Stimulated activated CD4-positive, alpha-beta T cell treated with anti-CD3 and anti-CD28 coated beads, Interleukin-4, amount 100 ng/mL, for 1 hour (primary cell): ENCODE measurements at places on chromosomes 11 and 22.

DNA sequence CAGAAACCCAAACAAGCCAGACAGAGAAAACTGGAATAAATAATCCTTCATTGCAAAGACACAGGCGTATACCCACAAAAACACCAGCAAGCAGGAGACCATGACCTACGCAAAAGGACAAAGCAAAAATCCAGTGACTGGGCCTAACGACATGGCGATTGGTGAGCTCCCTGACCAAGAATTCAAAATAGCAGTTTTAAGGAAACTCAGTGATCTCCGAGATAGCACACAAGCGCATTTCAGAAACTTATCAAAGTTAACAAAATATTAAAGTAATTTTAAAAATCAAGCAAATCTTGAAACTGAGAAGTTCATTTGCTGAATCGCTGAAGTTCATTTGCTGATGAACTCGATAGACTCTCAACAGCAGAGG is 27.6 kb downstream of the DBX1 start:
- DNase-seq, result no peak

GRCh38 chr22:39097098-39098020 is at the start of gene APOBEC3H:
APOBEC3H (plus strand) TSS chr22:39097244; CDS start chr22:39100279, 3,035 bp downstream.
- no peak for DNase-seq

GRCh38 chr11:116242006-116242405 is 530.8 kb downstream of the BUD13 start:
- DNase-seq, result no peak

- DNase-seq, result no peak
Observed at GRCh38 chr11:112874980-112875379, 86.2 kb upstream of the NCAM1 start.

DNA sequence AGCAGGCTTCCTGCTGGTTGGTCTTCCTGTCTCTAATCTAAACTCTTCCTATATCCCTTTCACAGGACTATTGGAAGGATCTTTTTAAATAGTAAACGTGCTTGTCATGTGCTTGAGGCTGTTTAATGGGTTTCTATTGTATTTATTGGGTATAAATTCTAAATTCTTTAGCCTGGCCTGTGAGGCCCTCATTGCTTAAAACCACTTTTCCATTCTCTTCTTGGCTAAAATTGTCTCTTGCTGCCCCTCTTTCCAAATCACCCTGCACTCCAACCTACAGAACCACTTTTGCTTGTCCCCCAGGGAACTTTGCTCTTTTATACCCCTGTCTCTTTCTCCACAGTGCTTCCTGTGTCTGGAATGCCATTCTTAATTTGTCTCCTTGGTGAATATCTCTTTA is 46.4 kb upstream of the MUC15 start:
- DNase-seq, result no peak

GRCh38 chr22:38489561-38490145 is 16.5 kb downstream of the DDX17 start:
- no peak for DNase-seq

DNA sequence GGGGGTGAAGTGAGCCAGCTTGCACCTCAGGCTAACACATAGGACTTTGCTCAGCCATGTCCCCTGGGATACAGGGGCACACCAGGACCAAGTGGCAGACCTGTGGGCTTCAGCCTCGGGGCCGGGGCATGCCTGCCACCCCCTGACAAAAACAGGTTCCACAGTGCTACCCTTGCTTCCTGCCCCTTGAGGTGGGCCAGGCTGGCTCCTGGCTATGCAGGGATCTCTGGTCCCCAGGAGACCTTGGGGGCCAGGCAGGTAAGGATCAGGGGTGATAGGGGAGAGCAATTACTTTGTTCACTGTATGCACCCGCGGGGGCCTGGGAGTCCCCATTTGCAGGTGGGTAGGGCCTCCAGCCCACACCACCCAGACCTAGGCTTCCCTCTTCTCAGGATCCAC is 2.4 kb upstream of the MYO7A start:
- no peak for DNase-seq

DNA sequence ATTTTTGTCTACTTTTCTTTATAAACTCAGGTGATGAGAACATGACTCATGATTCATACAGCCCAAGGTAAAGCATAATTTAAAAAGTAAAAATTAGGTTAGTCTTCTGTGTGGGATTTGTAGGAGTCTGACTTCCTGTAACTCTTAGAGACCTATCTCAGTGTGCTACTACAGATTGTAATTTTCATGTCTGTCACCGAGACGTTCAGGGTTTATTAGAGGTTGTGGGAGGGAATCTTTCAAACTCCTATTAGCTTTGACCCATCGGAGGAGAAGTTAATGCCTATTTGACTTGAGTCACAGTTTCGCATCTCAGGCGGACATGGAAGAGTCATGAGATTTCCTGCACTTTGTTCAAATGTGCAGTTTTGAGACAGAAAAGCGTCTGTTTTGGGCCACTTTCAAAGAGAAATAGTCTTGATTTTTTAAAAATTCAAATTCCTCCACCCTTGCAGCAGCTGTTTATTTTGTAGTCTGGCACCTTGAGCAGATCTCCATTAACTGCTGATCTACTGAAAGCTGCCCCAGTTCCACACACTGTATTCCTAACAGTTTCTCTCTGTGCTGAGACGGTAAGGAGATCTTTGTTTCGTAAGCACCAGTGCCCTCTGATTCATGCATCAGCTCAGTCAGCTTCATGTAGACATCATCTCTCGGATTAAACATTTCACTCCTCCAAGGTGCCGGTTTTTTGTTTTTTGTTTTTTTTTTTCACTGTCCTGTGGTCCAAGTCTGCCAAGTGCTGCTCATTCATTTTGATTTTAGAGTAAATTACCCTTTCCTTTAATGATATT is 24.3 kb downstream of the ALKBH3 start:
- DNase-seq, result no peak

DNA sequence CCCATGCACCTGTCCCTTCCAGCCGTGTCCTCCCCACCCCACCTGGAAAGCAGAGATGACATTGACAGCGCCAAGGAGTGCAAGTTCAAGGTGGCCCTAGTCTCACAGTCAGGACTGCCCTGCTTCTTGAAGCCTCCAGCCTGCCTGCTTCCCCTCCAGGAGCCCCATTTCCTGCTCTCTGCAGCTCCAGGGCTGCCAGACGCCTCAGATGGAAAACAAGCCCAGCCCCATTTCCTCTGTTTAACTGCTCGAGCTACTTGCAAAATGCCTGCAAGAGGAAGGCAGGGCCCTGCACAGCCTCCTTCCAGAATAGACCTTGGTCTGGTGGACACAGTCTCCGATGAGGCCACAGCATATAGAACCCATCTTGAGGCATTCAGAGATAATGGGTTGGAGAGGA is 5.0 kb upstream of the DGKZ start:
- DNase-seq, result no peak

GRCh38 chr11:104152941-104153505 is 10.9 kb downstream of the PDGFD start:
- no peak for DNase-seq

DNA sequence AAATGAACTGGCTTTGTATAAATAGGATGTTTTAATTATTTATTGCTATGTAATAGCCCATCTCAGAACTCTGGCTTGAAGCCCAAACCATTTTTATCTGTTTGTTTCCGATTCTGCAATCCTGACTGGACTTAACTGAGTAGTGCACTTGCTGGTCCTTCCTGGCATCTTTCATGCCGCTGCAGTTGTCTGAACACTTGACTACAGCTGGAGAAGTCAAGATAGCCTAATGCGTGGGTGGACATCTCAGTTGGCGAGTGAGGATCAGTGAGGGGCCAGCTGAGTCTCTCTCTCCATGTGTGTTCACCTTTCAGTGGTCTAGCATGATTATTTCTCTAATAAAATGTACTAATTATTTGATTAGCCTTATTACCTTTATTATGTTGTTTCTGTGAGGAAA is 105.8 kb downstream of the PRMT3 start:
- DNase-seq, result no peak

DNA sequence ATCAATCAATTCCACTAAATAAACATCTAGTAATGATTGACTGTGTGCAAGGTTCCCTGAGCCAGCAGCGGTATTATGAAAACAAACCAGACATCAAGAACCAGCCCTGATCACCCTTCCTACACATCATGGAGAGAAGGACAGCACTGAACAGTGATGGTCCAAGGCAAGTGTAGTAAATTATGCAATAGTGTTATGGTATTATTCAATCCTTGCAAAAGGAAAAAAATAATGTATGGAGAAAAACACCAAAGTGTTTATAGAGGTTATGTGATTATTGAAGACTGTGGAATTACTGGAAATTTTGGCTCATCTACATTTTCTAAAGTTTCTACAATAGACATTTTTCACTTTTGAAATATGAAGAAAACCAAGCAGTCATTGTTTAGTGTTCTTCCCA is 105.3 kb downstream of the RCN1 start:
- no peak for DNase-seq

- peak; percentile 8 for DNase-seq
Observed at GRCh38 chr22:34105461-34106062, 185.3 kb upstream of the LARGE1 start.

DNA sequence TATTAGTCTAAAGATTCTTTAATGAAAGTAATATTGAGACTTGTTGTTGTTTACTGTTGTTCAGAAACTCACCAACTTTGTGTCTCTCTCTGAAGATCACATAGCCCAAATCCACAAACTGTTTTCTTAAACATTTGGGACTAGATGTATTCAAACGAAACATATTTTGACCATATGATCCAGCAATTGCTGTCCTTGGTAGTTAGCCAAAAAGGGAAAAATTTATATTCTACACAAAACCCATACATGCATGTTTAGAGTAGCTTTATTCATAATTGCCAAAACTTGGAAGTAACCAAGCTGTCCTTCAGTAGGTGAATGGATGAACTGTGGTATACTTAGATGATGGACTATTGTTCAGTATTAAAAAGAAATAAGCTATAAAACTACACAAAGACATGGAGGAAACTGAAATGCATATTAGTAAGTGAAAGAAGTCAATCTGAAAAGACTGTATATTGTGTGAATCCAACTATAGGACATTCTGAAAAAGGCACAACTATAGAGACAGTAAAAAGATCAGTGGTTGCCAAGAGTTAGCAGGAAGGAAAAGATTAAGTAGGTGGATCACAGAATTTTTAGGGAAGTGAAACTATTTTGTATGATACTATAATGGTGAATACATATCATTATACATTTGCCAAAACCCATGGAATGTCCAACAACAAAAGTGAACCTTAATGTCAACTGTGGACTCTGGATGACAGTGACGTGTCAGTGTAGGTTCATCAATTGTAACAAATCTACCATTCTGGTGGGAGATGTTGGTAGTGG is 442.9 kb downstream of the INSC start:
- no peak for DNase-seq

GRCh38 chr11:120223793-120224192 is 13.0 kb downstream of the OAF start:
- no peak for DNase-seq

- DNase-seq, result no peak
Observed at GRCh38 chr11:19577391-19577975, 135.2 kb upstream of the NAV2 start.

GRCh38 chr11:123286761-123287160 is 91.7 kb upstream of the CLMP start:
- DNase-seq, result no peak

DNA sequence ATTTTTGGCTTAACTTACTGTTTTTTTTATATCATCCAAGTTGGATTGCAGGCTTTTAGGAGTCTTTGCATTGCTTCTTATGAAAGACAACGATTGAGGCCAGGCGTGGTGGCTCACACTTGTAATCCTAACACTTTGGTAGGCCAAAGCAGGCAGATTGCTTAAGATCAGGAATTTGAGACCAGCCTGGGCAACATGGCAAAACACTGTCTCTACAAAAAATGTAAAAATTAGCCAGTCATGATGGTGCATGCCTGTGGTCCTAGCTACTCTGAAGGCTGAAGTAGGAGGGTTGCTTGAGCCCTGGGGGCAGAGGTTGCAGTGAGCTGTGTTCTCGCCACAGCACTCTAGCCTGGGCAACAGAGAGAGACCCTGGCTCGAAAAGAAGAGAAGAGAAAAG is 56.6 kb downstream of the BID start:
- DNase-seq, result no peak

- DNase-seq, result no peak
Observed at GRCh38 chr22:25236417-25236816, 17.0 kb downstream of the CRYBB2 start.

DNA sequence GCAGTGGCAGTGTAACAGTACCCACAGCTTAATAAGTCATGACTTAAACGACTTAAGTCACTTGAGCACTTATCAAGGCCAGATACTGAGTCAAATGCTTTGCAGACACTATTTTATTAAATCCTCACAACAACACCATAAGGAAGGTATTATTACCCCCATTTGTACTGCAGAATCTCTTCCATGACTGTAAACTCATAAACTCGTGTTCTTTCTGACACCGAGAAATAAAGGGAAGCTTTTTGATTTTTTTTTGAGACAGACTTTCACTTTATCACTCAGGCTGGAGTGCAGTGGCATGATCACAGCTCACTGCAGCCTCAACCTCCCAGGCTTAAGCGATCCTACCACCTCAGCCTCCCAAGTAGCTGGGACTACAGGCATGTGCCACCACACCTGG is 103.8 kb downstream of the ABTB2 start:
- no peak for DNase-seq

DNA sequence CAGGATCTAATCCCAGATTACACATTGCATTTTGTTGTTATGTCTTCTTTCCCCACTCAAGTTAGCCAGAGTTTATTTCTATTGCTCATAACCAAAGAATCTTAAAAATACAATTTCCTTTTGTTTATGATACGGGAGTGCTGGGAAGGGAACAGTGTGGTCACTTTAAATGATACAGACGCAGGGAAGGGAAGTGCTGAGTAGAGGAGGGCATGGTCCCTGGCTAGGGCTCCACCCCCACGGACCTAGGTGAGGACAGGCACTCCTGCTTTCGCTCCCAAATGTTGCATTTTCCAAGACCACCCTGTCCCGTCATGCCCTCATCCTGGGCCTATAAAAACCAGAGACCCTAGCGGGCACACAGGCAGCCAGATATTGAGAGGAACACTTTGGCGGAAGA is 30.6 kb upstream of the NARS2 start:
- no peak for DNase-seq

DNA sequence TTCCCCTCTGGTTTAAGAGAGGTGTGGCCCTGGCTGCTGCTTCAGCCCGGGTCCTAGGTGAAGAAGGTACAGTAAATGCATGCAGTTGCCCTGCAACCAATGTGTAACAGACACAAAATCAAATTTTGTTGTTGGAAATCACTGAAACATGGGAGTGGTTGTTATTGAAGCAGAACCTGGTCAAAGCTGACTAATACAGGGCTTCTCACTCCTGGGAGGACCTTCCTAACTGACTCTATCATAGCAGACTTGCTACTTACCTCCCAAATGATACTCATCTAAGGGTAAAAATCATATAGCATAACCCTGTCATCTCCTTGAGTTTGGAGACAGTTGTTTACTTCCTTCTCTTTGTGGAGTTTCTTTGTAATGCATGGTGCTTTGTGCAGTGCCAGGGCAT is 52.6 kb downstream of the SLC1A2 start:
- DNase-seq, result no peak

GRCh38 chr11:63212742-63213141 is 30.7 kb downstream of the SLC22A25 start:
- no peak for DNase-seq

GRCh38 chr11:24781288-24781687 is 284.4 kb downstream of the LUZP2 start:
- no peak for DNase-seq

- no peak for DNase-seq
Observed at GRCh38 chr11:12291766-12292165, 85.6 kb upstream of the PARVA start.
